ENCODE measurements at places on chromosomes 2 and 18. TPM values are rescaled to one million over a fixed set of nuclear protein-coding genes. Genes with fewer than 3 reads are reported as not detected.

SPC25 gene
- total RNA-seq, result 2.0 TPM

CEP68 gene
- total RNA-seq, result 36.3 TPM

AGXT gene
- total RNA-seq, result not detected

CRYBA2 gene
- total RNA-seq, result 1.5 TPM

MROH2A gene
- 0.18 TPM for total RNA-seq

FIGN gene
- 19.1 TPM for total RNA-seq

RAB27B gene
- 30.8 TPM for total RNA-seq

POU3F3 gene
- total RNA-seq, result 43.0 TPM

RESP18 gene
- 0.82 TPM for total RNA-seq

GRCh38 chr2:218882866-218883366 lies 2.3 kb downstream of the WNT10A start:
- no peak for DNase-seq

DNA sequence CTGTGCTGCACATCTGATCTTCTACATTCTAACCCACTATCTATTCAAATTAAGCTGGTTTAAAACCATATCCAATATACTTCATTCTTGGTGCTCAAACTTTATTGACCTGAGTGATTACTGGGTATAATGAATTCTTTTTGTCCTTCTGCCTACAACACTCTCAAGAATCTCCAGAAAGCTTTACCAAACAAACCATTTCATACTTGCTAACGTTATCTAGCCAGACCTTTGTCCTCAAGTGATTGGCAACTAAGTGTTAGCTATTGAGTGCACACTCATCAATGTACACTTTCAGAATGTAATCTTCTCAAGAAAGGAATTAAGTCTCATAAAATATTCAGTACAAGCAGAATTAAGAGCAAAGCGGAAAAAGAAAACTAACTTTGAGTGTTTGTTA lies 1.4 kb downstream of the SUCLG1 start:
- no peak for DNase-seq

GRCh38 chr18:57631697-57632096 lies 10.1 kb upstream of the NARS1 start:
- no peak for DNase-seq

DNA sequence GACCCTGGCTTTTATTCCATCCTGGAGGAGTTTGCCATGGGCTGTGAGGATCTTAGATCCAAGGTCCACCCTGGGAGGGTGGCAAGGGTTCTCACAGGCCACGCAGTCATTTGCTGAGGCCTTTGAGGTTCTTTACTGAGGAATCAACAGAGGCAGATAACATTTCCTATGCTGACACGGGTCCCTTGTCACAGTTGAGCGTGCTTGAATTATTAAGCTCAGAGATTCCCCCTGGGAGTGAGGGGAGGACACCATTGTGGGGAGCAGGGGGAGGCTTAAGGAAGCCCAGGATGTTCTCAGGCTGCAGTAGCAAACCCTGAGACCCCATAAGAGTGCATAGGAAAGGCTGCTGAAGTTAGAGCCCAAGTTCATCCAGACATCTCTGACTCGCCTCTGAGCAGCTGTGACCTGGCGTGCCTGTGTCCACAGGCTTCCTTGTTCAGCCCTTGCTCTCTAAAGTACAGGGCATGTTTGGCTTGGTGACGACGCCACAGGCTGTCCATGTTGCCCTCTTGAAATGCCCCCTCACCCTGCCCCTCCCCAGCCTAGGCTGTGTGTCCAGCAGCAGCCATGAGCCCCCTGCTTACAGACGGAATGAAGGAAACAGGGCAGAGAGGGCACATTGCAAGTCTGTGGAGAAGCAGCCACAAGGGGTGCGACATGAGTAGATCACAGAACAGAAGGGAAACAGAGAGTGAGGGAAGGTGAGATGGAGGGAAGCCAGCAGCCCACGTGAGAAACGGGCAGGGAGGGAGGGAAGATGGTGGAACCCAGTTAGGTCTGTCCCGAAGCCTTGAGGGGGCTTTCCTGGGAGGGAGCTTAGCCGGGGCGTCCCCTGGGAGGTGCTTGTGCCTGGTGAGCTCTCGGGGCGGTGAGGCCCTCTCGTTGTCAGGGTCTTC lies 34.0 kb downstream of the NAPG start:
- DNase-seq, result no peak

DNA sequence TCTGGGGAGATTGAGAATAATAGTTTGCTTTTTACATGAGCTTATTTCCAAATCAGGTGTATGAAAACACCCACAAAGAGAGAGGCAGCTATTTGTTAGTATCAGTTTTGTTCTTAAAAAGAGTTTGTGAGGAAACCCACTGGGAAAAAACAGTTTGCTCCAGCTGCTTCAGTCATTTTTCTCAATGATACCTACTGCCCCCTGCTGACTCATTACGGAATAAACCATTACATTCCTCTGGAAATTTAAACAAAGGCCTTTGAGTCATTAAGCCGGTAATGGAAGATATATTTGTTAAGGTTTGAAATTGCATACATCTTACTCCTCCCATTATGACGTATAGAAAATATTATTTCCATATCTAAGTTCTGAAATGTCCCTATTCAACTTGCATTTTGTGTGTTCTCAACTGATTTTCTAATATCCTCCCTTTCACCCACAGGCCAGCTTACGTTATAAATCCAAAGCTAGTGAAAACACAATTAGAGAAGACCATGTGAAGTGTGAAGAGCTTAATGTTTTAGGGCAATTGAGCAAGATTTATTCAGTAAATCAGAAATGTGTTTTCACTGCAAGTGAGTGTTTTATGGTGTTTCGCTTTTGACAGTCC lies 761.6 kb downstream of the DSC3 start:
- DNase-seq, result no peak

- no peak for DNase-seq
Measured at GRCh38 chr2:23532391-23533337, 147.7 kb downstream of the KLHL29 start.

DNA sequence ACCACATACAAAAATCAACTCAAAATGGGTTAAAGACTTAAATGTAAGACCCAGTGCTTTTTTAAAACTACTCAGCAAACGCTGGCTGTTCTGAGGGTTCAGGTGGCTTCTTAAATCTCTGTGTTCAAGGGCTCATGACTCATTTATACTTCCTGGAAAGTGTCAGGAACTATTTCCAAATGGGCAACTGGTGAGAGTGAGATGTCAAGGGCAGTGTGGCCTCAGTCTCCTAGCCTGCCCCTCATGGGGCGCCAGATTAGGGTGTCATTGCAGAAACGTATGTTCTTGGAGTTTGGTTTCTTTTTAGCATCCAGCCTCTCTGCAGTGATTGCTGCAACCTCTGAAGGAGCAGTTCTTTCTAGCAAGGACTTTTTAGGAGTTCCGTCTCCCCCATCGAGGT lies 485.4 kb downstream of the TNS1 start:
- no peak for DNase-seq

DNA sequence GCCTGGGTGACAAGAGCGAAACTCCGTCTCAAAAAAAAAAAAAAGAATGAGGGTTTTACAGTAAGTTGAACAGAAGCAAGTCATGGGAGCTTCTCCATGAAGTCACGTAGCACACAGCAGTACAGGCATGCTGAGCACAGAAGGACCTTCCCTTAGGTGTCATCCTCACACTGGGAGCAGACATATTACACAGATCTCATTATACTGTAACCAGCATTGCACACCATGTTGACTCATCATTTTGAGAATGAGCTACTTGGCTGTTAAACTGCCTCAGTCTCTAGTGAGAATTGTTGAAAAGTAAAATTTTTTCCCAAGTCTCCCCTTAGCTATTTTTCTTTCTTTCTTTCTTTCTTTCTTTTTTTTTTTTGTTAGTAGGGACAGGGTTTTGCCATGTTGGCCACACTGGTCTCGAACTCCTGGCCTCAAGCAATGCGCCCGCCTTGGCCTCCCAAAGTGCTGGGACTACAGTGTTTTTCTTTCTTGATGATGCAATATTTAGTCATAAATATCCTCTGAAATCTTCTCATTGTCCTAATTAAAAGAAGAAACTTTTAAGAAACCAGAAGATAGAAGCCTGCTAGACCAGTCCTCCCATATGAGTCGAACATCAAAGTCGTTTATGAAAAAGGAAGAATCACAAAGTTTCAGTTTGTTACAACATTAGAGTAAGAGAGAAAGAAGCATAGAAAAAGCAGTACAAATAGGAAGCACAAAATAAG lies 37.9 kb upstream of the PPP1CB start:
- no peak for DNase-seq

DNA sequence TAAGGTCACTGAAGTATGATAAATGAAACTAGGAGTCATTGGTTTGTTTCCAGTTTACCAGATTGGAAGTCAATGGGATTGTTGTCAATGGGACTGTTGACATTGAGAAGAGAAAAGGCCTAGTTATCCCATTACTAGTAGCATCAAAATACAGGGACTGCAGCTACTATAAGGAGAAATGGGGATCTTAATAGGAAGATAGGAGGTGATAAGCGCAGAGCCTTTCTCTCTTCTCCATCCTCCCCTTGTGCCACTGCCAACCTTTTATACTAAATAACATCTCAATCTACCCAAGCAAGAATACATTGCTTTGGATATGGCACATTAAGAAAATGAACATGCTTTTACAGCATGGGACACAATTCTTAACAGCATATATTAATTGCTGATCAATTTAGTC lies 10.5 kb upstream of the BBS5 start:
- no peak for DNase-seq

- DNase-seq, result no peak
Measured at GRCh38 chr2:23559561-23560239, 174.7 kb downstream of the KLHL29 start.

DNA sequence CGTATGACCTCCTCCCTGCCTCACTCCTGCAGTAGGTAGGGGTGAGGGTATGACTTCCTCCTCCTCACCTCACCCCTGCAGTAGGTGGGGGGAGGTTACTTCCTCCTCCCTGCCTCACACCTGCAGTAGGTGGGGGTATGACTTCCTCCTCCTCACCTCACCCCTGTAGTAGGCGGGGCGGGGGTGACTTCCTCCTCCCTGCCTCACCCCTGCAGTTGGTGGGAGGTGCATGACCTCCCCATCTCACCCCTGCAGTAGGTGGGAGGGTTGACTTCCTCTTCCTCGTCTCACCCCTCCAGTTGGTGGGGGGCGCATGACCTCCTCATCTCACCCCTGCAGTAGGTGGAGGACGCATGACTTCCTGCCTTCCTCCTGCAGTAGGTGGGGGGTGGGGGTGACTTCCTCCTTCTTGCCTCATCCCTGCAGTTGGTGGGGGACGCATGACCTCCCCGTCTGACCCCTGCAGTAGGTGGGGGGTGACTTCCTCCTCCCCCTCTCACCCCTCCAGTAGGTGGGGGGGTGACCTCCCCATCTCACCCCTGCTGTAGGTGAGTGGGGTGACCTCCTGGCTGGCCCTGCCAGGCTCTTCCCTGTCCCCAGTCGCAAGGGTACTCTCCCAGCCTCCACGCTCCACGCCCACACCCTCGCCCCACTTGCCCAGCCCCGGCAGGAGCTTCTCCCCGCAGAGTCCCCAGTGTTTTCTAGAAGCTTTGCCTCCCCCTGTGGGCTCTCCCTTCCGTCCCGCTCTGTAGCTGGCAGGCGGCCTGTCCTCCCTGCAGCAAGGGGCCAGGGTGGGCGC lies 39.3 kb downstream of the TSHZ1 start:
- no peak for DNase-seq

DNA sequence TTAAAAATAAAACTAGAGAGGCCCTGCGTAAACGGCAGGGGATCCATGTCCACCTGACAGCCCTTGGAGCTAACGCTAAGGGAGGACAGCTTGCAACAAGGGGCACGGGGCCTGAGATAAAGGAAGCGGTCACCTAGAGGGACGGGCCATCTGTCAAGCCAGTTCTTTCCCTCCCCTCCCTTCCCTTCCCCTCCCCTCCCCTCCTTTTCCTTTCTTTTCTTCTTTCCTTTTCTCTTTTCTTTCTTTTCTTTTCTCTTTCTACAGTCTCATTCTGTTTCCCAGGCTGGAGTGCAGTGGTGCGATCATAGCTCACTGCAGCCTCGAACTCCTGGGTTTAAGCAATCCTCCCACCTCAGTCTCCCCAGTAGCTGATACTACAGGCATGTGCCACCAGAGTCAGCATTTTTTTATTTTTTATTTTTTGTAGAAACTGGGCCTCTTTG lies 34.5 kb upstream of the CTAGE1 start:
- DNase-seq, result no peak

DNA sequence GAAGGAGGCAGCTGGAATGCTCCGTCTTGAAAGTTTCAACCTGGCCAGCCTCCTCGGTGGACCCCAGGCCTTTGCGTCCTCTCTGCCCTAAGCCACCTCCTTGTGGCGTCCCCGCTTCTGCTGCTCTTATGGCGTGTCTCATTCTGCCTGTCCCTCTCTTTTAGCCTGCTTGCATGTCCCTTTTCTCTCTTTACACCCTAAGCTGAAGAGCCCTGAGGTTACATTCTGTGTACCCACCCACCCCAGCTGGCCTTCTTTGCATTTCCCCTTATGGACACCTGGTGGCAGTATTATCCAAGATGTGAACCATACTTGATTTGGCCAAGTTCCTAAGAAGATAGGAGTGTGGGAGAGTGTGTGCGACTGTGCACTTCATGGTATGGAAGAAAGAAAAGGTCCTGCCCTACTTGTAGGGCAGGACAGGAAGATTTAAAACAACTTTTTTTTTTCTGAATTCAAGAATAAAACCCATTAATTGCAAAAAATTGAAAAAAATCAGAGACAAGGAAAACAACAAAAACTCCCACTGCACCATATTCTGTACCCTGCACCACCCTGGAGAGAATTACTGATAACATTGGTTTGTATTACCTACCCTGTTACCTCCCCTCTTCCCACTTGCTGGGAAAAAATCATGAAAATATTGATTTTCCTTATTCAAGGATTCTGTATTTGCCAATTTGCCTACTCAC lies 77.4 kb downstream of the DYSF start:
- DNase-seq, result no peak

DNA sequence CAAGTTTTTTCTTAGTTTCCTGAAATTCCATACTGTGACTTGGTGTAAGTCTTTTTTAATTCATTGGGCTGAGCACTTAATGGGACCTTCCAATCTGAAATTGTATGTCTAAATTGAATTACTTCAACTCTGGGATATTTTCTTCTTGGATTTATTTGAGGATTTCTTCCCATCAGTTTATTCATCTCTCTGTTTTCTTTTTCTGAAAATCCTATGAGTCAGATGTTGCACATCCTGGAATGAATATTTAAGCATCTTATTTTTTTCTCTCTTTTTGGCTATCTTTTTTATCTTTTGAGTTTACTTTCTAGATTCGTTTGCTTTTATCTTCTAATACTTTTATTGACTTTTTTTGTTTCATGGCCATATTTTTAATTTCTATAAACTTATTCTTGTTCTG lies 55.4 kb upstream of the ACYP2 start:
- no peak for DNase-seq
